Naive thymus-derived CD8-positive, alpha-beta T cell (primary cell): ENCODE measurements at places on chromosomes 12 and 14.

DNA sequence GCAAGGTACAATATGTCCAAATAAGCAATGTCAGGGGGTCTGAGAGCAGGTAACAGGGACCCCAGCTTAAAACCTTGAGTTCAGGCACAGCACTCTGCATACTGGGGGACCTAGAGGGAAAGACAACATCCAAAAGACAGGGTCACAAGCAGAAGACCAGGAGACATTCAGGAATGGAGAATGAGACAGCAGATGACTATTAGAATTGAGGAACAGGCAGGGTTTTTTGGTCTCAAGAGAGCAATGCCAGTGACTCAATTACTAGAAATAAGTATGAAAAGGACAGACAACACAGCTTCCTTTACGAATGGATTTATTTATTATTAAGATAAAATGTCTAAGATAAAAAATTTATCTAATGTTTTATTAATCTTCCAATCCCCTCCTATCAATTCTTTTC is 223.0 kb downstream of the PTPRO start:
- DNase-seq, result no peak
- H3K27ac ChIP-seq, result peak overlapping the region; percentile 95
- peaks cover 18% of the 10 kb centered on the region for H3K36me3 ChIP-seq
- H3K4me3 ChIP-seq, result no peak overlapping the region

GRCh38 chr14:93788543-93789227 is 400 bp upstream of the PRIMA1 start:
- peaks cover 5% of the 10 kb centered on the region for H3K4me1 ChIP-seq
- no peak overlapping the region for H3K27ac ChIP-seq
- peaks cover 52% of the 10 kb centered on the region for H3K27me3 ChIP-seq
- H3K4me3 ChIP-seq, result no peak overlapping the region

DNA sequence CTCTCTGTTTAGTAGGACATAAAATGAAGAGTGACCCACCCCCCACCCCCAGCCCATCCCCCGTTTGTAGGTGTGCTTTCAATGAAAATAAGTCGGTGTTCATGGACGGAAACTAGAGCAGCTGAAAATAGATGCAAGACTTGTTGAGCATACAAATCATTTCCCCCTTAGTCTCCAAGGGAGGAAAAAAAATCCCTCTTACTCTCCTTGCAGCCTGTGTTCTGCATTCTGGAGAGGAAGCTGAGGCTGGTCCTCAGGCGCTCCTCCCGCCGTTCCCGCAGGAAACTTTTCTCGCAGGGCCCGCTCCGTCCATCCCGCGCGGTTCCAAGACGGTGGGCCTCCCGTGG is 259.0 kb upstream of the E2F7 start:
- H3K4me1 ChIP-seq, result peaks cover 7% of the 10 kb centered on the region
- H3K4me3 ChIP-seq, result no peak overlapping the region
- H3K36me3 ChIP-seq, result peaks cover 7% of the 10 kb centered on the region
- peaks cover 50% of the 10 kb centered on the region for H3K27me3 ChIP-seq
- no peak overlapping the region for H3K27ac ChIP-seq

DNA sequence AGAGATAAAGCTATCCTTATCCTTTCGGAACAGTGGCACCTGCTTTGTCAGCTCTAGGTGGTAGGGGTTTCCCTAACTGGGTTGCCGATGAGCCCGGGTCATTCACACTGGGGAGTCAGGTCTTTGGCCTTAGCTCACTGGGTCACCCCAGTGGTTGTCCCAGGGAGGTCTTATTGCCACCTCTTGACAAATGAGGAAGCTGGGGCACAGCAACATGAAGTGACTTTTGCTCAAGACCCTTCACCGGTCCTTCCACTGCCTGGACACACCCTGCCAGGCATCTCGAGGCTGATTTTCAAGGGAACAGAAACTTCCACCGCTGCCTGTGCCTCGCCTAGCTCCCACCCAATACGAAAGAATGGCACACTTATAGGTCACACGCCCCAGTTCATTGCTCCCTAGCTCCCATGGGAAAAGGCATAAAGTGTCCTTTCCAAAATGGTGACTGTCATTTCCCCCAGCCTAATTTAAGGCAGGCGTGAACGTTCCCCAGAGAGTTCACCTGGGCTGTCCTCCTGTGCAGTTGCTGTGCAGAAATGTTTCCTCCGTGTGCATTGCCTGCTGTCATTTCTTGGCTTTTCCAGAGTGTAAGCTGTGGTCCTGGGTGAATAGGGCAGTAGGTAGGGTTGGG is 156.1 kb upstream of the CCND2 start:
- no peak for DNase-seq
- peak overlapping the region; percentile 68 for H3K27ac ChIP-seq
- peak overlapping the region; percentile 74 for H3K4me3 ChIP-seq
- H3K4me1 ChIP-seq, result peaks cover 50% of the 10 kb centered on the region

GRCh38 chr14:21527318-21527679 is 1.2 kb upstream of the SALL2 start:
- no peaks in the 10 kb centered on the region for H3K27me3 ChIP-seq
- H3K4me3 ChIP-seq, result peak overlapping the region; percentile 96
- DNase-seq, result no peak

GRCh38 chr14:23301969-23302289 is 730 bp downstream of the PPP1R3E start:
- H3K4me3 ChIP-seq, result peak overlapping the region; percentile 98
- H3K36me3 ChIP-seq, result no peaks in the 10 kb centered on the region
- H3K27ac ChIP-seq, result peak overlapping the region; percentile 88

DNA sequence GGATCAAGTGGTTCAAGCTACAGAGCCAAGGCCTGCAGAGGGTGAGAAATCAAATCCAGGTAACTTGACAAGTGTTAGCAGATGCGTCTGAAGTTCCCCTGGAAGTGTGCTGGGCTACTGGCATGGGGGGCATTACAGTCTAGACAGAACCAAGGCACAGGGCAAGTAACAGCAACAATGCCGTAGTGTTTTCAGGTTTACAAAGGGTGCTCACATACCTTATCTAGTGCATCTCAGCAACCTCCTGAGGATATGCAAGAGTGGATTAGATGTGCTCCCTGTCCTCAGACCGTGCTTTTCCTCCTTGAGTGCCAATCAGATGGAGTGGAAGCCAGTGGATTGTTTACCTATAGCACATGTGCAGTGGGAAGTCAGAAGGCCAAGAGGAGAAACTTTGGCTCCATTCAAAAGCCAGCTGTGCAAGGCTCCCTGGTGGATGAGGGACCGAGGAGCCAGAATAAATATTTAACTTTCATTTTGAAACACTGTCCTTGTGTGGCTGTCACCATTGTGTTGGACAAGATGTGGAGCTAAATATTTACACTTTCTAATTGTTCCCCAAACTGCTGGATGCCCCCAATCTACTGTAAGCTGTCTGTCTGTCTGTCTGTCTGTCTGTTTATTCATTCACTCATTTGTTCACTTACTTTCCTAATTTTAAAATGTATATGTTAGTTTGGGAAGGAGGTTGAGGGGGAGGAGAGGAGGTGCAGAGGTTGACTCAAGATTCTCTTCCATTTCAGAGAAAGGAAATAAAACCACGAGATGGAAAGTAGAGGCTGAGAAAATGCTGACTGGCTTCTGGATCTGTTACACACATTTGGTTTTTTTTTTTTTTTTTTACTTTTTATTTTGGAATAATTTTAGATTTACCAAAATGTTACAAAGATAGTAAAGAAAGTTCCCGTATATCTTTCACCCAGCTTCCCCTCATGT is 184.0 kb upstream of the PARP11 start:
- no peak for DNase-seq
- no peaks in the 10 kb centered on the region for H3K4me1 ChIP-seq
- H3K27me3 ChIP-seq, result no peaks in the 10 kb centered on the region
- peaks cover 7% of the 10 kb centered on the region for H3K36me3 ChIP-seq

DNA sequence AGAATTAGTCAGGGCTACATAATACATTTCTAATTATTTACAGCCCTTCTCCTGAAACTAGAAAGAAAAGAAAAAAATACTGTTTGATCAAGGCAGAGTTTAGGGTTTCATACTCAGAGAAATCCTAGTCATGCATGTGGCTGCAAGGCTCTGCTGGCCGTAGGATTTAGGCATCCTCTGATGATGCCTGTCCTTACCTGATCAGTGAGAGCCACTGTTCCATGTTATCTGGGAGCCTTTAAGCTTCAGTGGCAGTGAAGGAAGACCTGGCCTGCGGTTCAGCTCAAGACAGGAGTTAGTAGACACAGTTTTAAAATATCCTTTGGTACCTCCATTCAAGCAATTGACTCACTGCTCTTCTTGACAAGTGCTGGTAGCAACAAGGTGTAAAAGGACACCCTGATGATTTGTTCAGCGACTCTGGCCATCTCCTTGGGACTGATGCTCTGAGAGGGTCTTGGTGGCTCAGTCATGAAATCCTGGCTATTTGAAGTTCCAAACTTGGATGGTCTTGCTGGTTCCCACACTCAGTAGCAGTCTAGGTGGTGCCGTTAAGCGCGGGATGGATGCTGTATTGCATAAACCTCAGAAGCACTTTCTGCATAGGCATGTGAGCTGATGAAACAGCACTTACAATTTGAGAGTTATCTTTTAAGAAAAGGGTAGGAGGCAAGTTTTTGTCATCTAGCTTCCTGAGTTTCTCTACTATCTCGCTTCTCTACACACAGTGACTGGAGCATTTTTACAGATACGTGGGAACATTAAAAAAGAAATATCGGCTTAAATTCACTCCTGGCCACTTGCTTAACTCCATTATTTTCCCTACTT is 162.0 kb downstream of the SAMD4A start:
- peaks cover 13% of the 10 kb centered on the region for H3K27me3 ChIP-seq
- peaks cover 10% of the 10 kb centered on the region for H3K4me1 ChIP-seq
- no peak for DNase-seq
- H3K27ac ChIP-seq, result no peak overlapping the region
- no peaks in the 10 kb centered on the region for H3K36me3 ChIP-seq

DNA sequence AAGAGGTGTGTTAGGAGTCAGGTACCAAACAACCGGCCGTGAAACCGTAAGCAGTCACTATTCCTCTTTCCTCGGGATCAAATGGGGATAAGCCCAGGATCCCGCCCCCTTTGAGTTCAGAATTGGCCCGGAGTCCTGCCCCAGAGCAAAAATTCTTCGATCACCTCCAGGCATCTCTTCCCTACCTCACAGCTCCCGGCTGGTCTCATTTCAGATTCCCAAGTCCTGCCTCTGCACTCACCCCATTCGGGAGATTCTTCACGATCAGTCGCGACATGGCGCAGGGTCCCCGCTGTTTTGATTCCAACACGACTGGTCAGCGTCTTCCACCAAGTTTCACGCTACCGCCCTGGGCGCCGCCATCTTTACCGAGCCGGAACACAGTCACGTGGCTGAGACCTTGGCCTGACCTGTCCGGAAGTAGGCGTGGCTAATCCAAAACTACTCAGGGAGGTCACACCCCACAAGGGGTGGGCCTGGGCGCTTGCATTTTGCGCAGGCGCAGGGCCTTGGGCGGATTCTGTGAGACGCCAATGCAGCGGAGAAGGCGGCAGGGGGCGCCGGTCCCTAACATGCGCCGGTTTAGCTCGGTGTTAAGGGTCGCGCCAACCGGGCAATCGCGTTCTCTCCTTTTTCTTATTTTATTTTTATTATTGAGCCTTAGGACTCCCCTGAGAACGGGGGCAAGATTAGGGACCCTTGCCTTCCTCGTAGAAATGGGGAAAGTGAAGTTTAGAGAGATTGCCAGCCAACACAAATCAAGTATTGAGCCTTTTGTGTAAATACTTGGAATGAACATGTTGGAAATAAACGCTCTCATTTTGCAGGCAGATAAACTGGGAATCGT is at the start of gene RBM19:
Gene RBM19, minus strand, starts transcription at position 375 of the 847 bp plus-strand sequence. Its CDS starts 98 bp downstream, at position 277.
- H3K27me3 ChIP-seq, result no peaks in the 10 kb centered on the region
- H3K4me3 ChIP-seq, result peak within 1 kb of the TSS; percentile 99
- H3K27ac ChIP-seq, result peak within 1 kb of the TSS; percentile 96
- DNase-seq, result peak; percentile 96
- H3K36me3 ChIP-seq, result no peaks in the 10 kb centered on the region
- peaks cover 48% of the 10 kb centered on the region for H3K4me1 ChIP-seq

GRCh38 chr12:24307716-24308335 is 358.4 kb upstream of the SOX5 start:
- no peak overlapping the region for H3K27ac ChIP-seq
- no peak overlapping the region for H3K4me3 ChIP-seq
- no peaks in the 10 kb centered on the region for H3K27me3 ChIP-seq
- no peak for DNase-seq

DNA sequence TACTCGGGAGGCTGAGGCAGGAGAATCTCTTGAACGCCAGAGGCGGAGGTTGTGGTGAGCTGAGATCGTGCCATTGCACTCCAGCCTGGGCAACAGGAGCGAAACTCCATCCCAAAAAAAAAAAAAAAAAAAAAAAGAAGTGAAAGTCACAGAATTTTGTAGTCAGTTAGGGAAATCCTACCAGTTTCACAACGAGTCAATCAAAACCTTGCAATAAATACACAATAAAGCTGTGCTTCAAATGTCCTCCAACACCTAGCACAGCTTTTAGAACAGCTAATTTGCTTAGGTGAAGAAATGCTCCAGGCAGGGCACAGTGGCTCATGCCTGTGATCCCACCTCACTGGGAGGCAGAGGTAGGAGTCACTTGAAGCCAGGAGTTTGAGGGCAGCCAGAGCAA is 112.8 kb upstream of the ATF7IP start:
- DNase-seq, result no peak
- no peak overlapping the region for H3K4me3 ChIP-seq
- H3K36me3 ChIP-seq, result no peaks in the 10 kb centered on the region

DNA sequence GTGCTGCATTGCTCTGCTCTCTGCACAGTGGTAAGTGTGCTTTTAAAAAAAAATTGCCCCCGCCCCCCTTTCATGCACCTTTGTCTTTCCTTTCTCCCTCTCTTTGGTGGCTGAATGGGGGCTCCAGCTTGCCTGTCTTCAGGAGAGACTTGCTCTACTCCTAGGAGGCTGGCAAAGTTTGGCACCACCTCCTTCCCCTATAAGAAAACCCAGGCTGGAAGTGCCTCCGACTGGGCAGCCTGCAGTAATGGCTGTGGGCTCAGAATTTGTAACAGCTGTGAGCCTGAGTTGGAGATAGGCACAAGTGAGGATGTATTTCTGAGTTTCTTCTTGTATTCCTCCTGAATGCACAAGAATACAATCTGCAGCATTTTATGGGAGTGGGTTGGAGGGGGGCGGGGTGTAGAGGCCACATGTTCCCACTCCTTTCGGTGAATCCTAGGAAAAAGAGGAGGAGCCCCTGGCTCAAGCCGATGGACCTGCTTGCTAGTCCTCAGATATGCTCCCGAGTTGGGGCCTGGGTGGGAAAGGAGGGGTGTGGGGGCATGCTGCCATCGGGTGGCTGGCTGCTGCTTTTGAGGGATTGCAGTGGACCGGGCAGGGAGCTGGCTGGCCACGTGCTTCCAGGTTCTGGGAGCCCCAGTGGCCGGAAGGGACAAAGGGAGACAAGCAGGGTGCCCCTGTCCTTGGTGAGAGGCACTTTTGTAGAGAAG is 124.3 kb downstream of the TSPAN9 start:
- DNase-seq, result no peak
- H3K27me3 ChIP-seq, result peaks cover 25% of the 10 kb centered on the region
- peaks cover 18% of the 10 kb centered on the region for H3K4me1 ChIP-seq
- no peak overlapping the region for H3K27ac ChIP-seq
- no peak overlapping the region for H3K4me3 ChIP-seq

- no peaks in the 10 kb centered on the region for H3K27me3 ChIP-seq
- DNase-seq, result no peak
- no peak overlapping the region for H3K4me3 ChIP-seq
These were observed 35.8 kb downstream of the DDX51 start for GRCh38 chr12:132108211-132108832.
